ENCODE measurements at places on chromosomes 4 and X. TPM values are rescaled to one million over a fixed set of nuclear protein-coding genes. Genes with fewer than 3 reads are reported as not detected.

Gene EFHC2
- total RNA-seq: 9.1 TPM

Gene ADGRL3
- not detected for total RNA-seq

Gene GPRASP2
- total RNA-seq: 0.70 TPM

Gene DCHS2
- not detected for total RNA-seq

Gene SSX4
- total RNA-seq: not detected

Gene SYP
- 0.36 TPM for total RNA-seq

Gene NRK
- total RNA-seq: not detected

Gene ATOH1
- not detected for total RNA-seq

Gene USP17L22
- not detected for total RNA-seq

Gene FATE1
- not detected for total RNA-seq

Gene CHRDL1
- not detected for total RNA-seq

Gene PPAT
- 8.9 TPM for total RNA-seq

Gene ADH1B
- not detected for total RNA-seq

Gene EDNRA
- total RNA-seq: not detected

Gene LRRC66
- total RNA-seq: not detected

Gene TMEM150C
- not detected for total RNA-seq

Gene TEX13A
- not detected for total RNA-seq

Gene FAT1
- total RNA-seq: not detected

Gene LDB2
- total RNA-seq: 8.2 TPM

Gene TMPRSS11B
- total RNA-seq: not detected

Gene FREM3
- total RNA-seq: 0.07 TPM

Gene KIAA1210
- not detected for total RNA-seq

All from natural killer cell (primary cell).